Activated naive CD4-positive, alpha-beta T cell treated with anti-CD3 and anti-CD28 coated beads, Interleukin-2, amount 50 U/mL, for 16 hours (primary cell): ENCODE measurements at places on chromosomes 7 and 10.

GRCh38 chr10:70759781-70760180, 25.4 kb downstream of the TBATA start:
- no peak for DNase-seq

DNA sequence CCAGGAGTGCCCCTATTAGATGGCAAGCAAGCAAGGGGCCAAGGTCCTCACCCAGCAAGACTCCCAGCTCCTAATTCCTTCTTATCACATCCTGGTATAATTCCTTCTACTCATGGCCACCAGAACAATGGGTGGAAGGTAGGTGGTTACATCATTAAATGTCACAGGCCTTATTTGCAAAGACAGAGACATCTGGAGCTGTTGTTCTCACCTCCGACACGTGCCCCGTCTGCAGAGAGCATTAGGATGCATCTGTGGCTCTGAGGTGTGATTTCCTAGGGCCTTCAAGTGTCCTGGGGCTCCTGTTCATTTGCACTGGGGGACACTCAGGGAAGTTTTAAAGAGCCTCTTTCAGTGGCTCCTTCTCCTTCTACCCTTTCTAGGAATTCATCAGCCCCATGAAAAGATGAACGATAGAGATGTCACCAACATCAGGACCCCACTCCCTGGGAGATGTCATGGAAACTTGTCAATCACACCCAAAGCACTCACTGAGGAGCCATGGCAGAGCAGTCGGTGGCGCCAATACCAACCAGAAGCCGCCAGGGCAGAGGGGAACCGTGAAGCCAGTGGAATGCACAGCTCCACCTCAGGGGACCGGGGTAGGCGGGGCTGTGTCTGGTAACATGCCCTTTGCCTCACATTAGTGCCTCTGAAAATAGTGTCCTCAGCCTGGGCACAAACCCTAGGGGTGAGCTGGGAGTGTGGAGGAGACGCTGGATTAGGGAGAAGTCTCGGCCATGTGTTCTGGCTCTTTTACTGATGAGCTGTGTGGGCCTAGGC, 2.9 kb upstream of the ATP6V0E2 start:
- peak; percentile 43 for DNase-seq

DNA sequence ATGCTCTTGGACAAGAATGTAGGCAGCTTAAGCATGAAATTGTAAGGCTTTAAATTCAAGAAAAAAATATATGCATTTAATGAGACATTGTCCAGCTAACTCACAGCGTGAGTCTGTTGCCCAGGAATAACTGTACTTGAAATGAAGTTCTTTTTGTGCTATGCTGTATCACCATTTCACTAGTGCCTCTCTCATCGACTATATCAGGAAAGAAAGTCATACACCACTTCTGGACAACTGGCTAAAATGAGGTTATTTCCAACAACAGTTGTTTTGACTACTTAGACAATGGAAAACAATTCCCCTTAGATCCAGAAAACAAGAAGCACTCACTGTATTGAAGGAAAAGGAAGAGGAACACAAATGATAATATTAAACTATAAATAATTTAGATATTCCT, 251.8 kb downstream of the CRPPA start:
- no peak for DNase-seq

DNA sequence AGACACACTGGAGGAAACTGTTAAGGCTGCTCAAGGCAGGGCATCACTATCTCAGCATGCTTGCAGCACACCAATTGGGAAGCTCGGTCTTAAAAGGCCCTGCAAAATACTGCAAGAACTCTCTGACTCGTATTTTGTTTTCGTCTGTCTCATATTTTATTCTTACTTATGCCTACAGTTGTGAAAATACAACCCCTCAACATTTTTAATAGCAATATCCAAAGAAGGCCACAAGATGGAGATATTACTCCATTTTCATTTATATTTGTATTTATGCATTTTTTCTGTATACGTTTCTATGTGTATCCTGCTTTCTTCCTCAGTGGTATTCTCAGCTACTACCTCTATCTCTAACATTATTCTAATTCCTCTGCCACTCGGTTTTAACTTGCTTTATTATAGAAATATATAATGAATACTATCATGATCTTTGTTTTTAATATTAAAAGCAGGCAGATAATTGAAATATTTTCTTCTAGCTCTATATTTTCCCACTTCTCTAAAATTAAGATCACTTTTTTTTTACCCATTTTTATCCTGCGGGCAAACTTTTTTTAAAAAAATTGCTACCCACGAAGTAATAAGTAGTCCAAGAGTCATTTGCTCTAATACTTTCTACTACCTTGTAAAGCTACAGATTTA, 10.0 kb downstream of the DNAJC1 start:
- no peak for DNase-seq

GRCh38 chr10:83539528-83540308, 599.6 kb upstream of the GHITM start:
- DNase-seq = no peak

- DNase-seq = no peak
These were observed 287.0 kb downstream of the TCF7L2 start for GRCh38 chr10:113236998-113237397.

- no peak for DNase-seq
These were observed 4.3 kb downstream of the YWHAG start for GRCh38 chr7:76354516-76354915.

DNA sequence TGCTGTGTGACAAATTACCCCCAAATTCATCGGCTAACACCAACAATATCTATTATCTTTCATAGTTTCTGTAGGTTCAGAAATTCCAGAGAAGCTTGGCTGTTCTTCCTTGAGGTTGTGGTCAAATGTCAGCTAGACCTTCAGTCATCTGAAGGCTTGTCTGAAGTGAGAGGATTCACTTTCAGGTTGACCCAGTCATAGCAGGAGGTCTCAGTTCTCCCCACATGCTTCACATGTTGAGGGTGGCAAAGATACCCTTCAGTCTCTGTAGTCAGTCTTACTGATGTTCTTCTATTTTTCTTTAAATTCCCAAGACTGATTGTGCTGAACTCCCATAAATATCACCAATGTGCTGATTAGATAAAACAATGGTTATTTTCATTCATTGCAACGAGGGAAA, 1692.0 kb downstream of the REEP3 start:
- no peak for DNase-seq

GRCh38 chr7:22350466-22351328, 6.3 kb downstream of the RAPGEF5 start:
- no peak for DNase-seq

GRCh38 chr10:132289439-132289838, 18.3 kb downstream of the STK32C start:
- no peak for DNase-seq

DNA sequence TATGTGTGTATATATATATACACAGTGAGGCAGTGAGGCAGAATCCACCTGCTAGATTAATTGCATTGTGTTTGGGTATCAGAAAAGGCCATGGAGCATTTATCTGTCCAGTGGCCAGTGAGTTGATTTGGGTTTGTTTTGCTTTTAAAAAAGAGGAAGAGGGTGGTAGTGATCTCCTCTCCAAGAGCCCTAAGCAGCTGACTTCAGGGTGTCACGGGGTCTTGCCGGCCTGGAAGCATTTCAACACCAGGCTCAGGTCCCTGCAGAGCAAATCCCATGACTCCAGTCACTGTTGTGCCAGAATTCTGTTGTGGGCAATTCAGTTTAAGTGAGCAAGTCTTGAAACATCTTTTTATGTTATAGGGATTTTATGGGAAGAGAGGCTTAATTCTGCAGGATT, 30.6 kb upstream of the GPNMB start:
- DNase-seq = no peak

DNA sequence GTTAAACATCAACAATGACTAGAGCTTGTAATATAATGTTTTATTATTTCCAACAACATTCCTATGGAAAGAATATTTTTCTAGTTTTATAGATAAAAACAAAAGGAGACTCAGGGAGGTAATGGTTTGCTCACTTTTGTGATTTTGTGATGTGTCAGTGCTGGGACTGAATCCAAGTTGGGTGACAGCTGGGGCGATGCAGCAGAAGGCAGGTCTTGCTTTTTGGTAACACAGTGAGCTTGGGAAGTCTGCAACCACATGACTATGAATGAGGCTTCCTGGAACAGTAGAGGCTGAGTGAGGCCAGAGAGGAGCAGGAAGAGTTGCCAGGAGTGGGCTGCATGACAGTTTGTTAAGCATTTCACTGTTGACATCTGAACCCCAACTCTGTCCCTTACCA, 4.9 kb upstream of the YKT6 start:
- no peak for DNase-seq

DNA sequence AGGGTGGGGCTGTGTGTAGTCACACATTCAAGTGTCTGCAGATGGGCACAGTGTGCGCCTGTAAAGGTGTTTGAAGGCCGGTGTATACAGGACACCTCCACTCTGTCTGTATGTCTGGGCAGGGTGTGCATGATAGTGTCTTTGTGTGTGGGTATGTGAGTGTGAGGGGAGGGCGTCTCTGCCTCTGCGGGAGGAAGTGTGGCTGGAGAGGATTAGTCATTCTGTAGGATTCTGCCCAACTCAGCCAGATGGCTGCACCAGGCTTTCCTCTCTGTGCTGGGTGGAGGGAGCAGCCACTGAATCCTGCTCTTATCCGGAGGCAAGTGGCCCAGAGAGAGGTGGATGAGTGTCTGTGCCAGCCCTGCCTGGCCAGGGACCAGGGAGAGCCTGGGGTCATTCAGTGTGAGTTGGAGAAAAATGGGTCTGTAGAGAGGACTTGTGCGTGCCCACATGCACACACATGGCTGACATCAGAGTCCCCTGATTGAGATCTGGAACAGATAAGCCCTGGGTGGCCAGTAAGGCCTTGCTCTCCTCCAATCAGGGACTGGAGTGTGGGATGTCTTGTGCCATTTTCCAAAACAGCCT, 1.7 kb downstream of the SFXN3 start:
- DNase-seq = peak; percentile 34

DNA sequence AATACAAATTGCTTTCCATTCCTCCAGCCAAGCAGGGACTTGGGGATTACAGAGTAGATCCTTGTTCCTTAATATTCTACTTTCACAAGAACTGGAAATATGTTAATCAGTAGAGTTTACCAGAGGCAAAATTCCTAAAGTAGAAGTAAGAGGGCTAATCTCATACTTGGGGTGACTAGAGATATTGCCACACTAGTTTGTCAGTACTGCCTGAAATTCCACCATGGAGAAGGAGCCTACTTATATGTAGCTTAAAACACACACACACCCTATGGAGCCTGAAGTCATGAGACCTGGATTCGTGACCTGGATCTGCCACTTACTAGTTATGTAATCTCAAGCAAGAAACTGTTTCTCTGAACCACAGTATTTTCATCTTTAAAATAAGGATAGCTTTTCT, 33.9 kb downstream of the STRIP2 start:
- no peak for DNase-seq

GRCh38 chr10:126580873-126581647, 89.4 kb downstream of the C10orf90 start:
- no peak for DNase-seq

GRCh38 chr10:32199714-32200394, 143.6 kb upstream of the KIF5B start:
- DNase-seq = no peak

GRCh38 chr10:30186371-30186875, 127.0 kb upstream of the JCAD start:
- DNase-seq = no peak

GRCh38 chr7:154684666-154685563, 318.0 kb downstream of the PAXIP1 start:
- no peak for DNase-seq

DNA sequence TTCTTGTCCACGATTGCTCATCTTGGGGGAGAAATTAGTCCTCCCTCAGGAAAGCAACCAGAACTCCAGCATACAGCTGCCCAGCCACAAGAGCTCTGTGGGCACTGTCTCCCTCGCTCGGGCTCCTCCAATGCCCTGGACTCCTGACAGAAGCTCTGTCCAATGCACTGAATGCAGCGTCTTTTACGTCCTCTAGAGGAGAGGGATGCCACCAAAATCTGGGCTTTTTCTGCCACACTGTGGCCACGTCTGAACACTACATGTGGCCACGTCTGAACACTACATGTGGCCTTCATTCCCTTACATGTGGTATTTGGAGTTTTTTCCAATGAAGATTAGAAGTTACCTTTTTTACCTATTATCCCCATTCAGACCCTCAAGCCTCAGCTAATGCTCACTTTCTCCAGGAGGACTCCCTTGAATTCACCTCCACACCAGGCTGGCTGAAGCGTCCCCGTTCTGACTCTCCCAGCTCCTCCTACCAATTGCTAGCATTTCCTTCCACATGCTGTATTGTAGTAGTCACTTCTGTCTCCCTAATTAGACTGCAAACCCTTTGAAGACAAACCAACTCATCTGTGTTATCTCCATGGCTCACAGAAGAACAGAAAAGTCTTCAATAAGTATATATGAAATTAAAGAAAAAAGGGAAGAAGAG, 134.3 kb upstream of the PDE1C start:
- DNase-seq = no peak

GRCh38 chr7:46315891-46316290, 394.8 kb upstream of the IGFBP3 start:
- no peak for DNase-seq

DNA sequence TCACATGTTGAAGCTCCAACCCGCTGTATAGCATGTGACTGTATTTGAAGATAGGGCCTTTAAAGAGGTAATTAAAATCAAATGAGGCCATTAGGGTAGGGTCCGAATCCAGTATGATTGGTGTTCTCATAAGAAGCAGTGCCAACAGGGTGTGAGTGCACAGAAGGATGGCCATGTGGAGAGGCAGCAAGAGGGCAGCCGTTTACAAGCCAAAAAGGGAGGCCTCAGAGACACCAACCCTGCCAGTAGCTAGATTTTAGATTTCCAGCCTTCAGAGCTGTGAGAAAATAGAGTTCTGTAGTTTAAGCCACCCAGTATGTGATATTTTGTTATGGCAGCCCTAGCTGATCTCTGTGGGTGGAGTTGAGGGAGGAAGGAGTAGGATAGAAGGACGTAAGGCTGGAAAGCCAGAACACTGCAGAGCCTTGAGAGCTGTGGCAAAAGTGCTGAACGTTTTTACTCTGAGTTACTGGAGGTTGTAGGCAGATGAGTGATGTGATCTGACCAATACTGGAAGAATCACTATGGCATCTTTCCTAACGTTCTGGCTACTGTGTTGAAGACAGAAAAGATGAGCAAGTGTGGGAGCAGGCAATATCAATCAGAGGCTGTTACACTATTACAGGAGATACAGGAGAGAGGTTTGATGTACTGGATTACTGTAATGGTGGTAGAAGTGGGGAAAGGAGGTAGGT, 334.9 kb downstream of the ELMO1 start:
- no peak for DNase-seq

DNA sequence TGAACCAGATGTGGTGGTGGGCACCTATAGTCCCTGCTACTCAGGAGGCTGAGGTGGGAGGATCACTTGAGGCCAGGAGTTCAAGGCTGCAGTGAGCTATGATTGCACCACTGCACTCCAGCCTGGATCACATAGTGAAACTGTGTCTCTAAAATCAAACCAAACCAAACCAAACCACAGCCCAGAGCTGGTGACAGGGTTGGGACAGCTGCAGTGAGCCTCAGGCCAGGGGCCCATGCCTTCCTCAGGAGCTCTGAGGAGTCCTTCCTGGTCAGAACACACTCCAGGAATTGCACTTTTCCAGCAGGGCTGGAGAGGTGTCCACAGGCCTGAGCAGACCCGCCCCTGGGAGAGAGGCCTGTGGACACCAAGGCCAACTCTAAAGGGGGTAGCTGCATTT, 32.5 kb upstream of the OCM2 start:
- no peak for DNase-seq

- DNase-seq = peak; percentile 60
These were observed 82.7 kb downstream of the NOC3L start for GRCh38 chr10:94279835-94280709.

GRCh38 chr7:142814451-142814850, 40.4 kb upstream of the EPHB6 start:
- DNase-seq = no peak

GRCh38 chr10:33303988-33304387, 30.5 kb downstream of the NRP1 start:
- DNase-seq = no peak

GRCh38 chr7:72538856-72539255, 126.7 kb upstream of the CALN1 start:
- DNase-seq = no peak
